DMS153 (cell line): ENCODE measurements at places on chromosomes 2 and 18.

- no peak for DNase-seq
These were observed 35.9 kb downstream of the NCK2 start for GRCh38 chr2:105780606-105781005.

GRCh38 chr2:159114835-159115234 is 146.4 kb downstream of the TANC1 start:
- DNase-seq: no peak

DNA sequence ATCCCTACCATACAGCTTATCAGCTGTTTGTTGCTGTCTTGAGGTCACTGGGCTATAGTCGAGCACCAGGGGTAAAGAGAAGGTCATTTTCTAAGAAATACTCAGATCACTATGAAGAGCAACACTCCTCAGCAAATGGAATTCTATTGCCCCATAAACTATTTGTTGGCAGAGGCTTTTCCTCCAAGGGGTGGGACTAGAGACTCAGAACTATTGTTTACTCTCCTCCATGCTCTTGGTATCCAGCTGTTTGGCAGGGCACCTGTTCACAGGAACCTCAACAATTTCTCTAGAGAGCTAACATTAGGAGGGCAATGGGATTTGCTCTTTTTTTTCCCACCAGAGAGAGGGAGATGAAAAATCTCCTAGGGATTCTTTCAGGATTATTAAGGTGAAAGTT is 249.1 kb upstream of the SPRED2 start:
- DNase-seq: no peak

DNA sequence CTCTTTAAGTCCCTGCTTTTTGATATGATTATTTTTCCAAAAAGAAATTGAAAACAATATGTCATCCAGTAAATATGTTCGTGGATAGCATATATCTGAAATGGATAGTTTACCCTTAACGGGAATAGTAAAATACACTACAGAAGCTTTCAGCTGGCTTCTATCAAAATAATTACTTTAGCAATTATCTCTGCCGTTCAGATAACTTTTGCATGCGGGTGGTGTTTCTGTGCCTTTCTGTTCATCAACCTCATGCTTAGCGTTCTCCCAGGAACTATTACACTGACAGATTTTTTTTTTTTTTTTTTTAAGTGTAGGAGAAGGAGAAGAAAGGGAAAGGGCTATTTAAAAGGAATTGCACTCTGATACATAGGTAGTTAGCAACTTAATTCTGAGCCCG is 53.6 kb downstream of the TSHZ1 start:
- DNase-seq: no peak

DNA sequence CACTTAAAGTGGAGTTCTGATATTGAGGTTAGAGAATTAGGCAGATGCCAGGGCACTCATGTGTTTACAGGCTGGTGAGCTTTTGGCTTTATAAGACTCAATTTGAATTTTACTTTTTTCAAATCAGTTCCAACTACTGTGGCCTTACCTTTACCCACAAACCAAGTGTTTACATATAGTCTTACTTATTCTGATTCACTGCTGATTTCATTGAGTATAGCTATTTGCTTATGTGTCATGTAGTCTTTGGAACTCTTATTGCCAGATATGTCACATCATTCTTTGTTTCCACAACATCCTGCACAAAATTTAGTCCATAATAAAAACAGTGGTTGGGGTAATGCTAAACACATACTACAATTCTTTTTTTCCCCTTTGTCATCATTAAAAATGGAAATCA is 96.5 kb downstream of the XIRP2 start:
- DNase-seq: no peak

DNA sequence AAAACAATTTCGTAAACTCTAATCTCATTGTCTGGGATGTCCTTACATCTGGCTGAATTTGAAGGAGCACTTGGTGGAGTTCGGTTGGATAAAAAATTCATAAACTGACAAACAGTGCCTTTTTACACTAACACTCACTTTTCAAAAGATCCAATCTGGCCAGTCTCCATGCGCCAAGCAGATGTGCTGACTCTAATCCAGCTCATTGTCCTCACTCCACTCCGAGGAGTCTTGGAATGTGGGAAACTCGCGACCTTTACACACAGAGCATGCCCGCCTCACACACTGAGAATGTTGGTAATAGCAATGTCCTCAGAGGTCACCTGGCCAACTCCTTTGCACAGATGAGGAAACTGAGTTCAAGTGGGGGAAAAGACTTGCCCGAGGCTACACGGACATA is 66.8 kb downstream of the XDH start:
- no peak for DNase-seq

GRCh38 chr2:66519264-66519843 is 84.4 kb downstream of the MEIS1 start:
- DNase-seq: no peak

DNA sequence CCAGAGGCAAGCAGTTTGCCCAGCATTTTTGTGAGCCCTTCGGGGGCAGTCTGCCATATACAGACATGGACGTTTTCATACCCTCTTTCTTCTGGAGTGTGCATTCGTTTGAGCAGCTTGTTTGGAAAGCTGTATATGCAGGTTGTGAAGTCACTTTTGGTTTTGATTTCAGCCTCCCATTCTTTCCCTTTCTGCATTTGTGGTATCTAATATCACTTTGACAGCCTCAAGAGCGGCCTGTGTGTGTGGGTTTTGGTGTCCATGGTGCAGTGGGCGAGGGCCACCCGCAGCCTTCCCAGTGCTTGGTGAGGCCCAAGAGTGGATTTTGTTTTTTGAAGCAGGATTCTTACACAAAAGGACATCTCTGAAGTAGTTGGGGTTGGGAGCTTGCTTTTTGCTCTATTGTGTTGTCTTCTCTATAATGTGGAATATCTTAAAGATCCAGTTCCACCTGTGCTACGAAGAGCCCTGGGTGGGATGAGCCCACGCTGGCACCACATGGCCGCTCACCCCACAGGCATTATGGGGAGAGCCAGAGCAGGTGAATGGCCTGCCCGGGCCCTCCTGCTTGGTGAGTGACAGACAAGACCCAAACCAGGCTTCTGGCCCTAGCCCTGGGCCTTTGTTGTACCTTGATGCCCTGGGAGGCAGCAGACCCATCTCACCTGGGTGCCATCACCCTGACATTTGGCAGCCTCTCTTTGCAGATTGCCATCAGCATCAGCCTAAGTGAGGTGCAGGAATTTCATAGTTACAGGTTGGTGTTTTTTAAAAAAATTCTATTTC is 29.5 kb downstream of the INPP4A start:
- DNase-seq: no peak

GRCh38 chr2:207953354-207953753 is 72.0 kb downstream of the PLEKHM3 start:
- no peak for DNase-seq

DNA sequence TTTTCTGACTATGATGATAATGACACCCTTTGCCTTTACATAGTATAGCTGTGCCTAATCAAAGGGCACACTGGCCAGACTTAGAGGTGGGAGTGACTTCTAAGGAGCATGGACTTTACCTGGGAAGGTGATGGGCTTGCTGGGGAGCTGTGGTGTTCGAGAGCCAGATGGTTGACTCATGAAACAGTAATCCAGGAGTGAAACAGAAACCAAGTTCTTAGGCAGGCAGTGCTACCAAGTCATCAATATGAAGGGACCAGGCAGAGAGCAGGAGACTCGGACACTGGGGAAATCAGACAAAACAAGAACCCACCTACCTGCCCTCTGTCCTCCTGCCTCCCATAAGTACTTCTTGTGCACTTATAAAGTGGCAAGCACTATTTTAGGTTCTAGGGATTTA is 430.4 kb downstream of the DLGAP1 start:
- no peak for DNase-seq

GRCh38 chr2:10033251-10034006 is 9.9 kb upstream of the KLF11 start:
- DNase-seq: no peak

- no peak for DNase-seq
These were observed 56.9 kb downstream of the RRM2 start for GRCh38 chr2:10179422-10179821.

GRCh38 chr2:29449499-29449898 is 334.3 kb downstream of the CLIP4 start:
- no peak for DNase-seq

GRCh38 chr2:190420801-190421200 is 12.6 kb downstream of the MFSD6 start:
- no peak for DNase-seq

DNA sequence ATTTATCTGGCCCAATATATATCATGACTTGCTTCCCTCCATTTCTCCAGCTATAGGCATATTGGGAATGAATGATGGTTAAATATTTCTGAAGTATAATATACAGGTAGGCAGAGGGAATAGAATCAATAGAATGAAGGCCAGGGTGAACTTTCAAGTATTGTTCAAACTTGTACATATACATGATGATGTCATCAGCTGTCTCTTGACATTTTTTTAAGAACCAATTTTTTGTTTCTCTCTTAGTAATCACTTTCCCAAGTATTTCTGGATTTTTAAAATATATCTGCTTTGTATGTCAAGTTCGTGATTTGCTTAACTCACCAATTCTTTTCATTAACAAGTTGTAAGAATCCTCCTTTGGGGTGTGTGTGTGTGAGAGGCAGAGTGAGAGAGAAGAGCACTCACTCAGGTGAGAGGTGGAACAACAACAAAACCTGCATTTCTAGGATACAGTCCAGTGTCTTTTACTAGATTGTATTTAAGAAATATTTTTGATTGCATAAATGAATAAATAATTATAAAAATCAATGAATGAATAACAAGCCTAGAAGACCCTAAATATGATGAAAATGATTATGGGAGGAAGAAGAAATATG is 1239.1 kb downstream of the LRP1B start:
- DNase-seq: no peak

DNA sequence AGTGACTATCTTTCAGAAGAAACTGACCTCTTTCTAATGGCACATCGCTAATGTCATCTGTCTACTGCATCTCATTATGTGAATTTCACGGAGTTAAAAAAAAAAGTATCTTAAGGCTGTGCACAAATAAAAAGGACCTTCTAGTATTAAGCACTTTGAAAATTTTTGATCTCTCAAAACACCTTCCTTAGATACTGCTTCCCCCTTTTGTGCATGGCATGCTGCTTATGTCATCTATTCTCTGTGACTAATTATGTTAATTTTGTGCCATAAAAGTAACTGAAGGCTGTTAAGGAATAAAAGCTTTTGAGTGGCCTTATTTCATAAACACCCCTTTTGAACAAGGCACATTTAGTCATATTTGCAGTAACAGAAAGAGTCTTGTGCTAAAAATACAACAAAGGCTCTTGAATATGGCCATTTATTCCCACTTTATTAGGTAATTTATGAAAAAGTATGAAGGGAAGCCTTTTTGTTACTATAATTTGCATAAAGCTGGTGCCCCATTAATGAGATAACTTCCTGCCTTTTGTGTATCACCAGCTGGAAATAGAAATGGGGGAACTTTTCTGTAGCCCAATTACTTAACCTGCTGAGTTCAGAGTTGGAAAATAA is 1412.0 kb upstream of the ZEB2 start:
- DNase-seq: peak; percentile 84

GRCh38 chr2:127584516-127585033 is 49.1 kb downstream of the MYO7B start:
- no peak for DNase-seq

- DNase-seq: no peak
These were observed 291.2 kb downstream of the NEDD4L start for GRCh38 chr18:58335223-58335622.

DNA sequence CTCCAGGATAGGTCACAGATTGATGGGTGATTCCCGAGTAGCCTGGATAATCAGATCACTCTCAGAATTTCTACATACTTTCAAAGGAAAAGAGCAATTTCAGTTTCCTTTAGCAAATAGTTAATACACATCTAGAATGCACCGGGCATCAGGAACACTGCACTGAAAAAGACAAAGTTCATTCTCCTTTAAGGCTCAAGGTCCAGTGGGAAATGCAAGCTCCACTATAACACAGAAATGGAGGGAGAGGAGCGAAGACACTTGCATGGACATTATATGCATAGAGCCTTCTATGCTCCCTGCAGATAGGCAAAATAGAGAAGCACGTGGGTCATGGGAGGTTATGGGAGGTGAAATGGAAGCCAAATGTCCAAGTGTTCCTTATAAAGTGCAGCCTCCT is 49.1 kb downstream of the SLC9A4 start:
- no peak for DNase-seq

DNA sequence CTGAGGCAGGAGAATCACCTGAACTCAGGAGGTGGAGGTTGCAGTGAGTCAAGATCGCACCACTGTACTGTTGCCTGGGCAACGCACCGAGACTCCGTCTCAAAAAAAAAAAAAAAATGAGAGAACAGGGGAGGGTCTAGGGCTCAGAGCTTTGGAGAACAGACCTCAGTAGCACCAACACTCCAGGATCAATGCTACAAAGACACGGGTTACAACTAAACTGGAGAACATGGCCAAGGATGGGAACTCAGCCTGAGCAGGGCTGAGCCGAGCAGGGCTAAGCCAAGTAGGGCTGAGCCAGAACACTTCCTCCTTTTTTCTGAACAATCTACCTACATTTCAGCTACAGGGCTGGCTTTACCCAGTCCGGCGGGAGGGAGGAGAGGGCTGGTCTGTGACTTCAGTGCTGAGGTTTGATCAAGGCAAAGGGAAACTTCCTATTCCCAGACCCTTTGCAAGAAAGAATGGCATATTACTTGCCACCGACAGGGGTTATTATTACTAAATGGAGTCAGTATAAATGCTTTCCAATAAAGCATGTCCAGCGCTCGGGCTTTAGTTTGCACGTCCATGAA is 2.9 kb upstream of the CASP8 start:
- DNase-seq: peak; percentile 61
